Activated CD8-positive, alpha-beta T cell treated with anti-CD3 and anti-CD28 coated beads for 36 hours (primary cell): ENCODE measurements at places on chromosomes 3 and 15.
A peak's percentile ranks its signal among the peaks of the same experiment; 100 is the strongest.

DNA sequence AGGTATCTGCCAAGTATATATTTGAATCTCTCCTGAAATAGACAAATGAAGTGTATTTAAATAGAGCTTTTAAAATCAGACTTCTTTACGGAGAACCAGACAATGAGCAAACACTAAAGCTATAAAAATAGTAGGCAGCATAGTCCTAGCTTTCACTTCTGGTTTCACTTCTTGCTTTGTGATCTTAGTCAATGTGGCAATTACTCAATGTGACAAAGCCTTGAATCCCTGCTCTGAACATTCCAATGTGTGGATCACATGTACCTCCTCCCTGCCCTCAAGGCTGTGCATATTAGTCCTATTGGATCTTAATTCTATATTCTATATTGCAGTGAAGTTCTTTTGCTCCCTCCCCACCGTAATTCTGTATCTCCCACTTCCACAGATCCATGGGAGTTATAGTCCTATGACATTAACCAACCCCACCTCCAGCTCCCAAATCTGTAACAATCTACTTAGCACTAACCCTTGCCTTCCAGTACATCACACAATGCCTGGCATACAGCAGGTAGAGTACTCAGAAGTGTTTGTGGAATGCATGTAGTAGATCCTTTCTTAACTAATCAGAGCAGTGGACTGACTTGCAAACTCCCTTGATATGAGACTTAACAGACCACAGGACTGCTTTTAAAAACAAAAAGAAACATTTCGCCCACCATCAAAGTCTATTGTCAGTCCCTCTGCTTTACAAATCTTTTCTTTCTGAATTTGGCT is 24.3 kb upstream of the CP start:
- H3K27me3 ChIP-seq, result peaks cover 4% of the 10 kb centered on the region
- no peak overlapping the region for H3K27ac ChIP-seq
- DNase-seq, result no peak
- peaks cover 33% of the 10 kb centered on the region for H3K4me1 ChIP-seq

- H3K27me3 ChIP-seq, result no peaks in the 10 kb centered on the region
- peaks cover 13% of the 10 kb centered on the region for H3K4me1 ChIP-seq
- peaks cover 17% of the 10 kb centered on the region for H3K36me3 ChIP-seq
- peak; percentile 80 for DNase-seq
- H3K4me3 ChIP-seq, result peak within 1 kb of the TSS; percentile 80
- H3K27ac ChIP-seq, result peak within 1 kb of the TSS; percentile 84
These were observed at the start of gene ACTRT3 for GRCh38 chr3:169769287-169770181. Gene ACTRT3 (minus strand): TSS chr3:169769561. CDS start chr3:169769520, 41 bp downstream.

- no peaks in the 10 kb centered on the region for H3K27me3 ChIP-seq
- no peaks in the 10 kb centered on the region for H3K4me1 ChIP-seq
- H3K36me3 ChIP-seq, result no peaks in the 10 kb centered on the region
- no peak overlapping the region for H3K4me3 ChIP-seq
- H3K27ac ChIP-seq, result no peak overlapping the region
- DNase-seq, result no peak
These were observed 63.9 kb upstream of the OSTN start for GRCh38 chr3:191135175-191135574.

- peaks cover 14% of the 10 kb centered on the region for H3K4me1 ChIP-seq
- H3K27ac ChIP-seq, result no peak overlapping the region
- no peak for DNase-seq
These were observed 332.6 kb downstream of the PTPRG start for GRCh38 chr3:61893840-61894566.

DNA sequence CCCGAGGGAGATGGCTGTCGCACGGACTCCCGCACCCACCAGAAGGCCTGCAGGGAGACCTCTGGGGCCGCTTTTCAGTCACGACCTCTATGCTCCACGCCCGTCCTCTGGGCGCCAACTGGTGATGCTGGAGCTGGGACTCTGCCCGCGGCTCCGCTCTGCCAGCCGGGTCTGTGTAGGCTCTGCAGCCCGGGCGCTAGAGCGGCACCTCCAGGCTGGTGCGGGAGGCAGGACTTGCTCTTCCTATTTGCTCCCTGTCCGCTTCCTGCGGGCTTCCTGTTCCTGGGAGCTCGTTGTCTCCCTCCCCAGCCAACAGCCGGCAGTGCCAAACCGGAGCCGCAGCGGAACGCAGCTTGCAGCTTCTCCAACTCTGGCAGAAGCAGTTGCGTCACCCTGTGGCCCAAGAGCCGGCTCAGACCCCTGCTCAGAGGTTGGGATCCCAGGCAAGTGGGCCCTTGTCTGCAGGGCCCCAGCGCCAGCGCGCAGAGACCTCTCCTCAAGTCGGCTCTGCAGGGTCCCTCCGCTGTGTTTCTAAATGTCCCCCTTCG is 285.9 kb downstream of the XXYLT1 start:
- H3K27me3 ChIP-seq, result peaks cover 10% of the 10 kb centered on the region
- DNase-seq, result no peak
- H3K27ac ChIP-seq, result no peak overlapping the region

GRCh38 chr3:48845170-48845569 is 2.5 kb downstream of the PRKAR2A start:
- DNase-seq, result no peak
- H3K4me3 ChIP-seq, result peak overlapping the region; percentile 28
- peaks cover 24% of the 10 kb centered on the region for H3K4me1 ChIP-seq
- peak overlapping the region; percentile 10 for H3K27ac ChIP-seq
- H3K27me3 ChIP-seq, result no peaks in the 10 kb centered on the region
- peaks cover 8% of the 10 kb centered on the region for H3K36me3 ChIP-seq
